ENCODE measurements at places on chromosomes 3 and 15.

- no peak for DNase-seq
Observed at GRCh38 chr15:79219393-79220056, 63.0 kb upstream of the ANKRD34C start.

- DNase-seq: no peak
Observed at GRCh38 chr3:172009803-172010202, 29.6 kb upstream of the FNDC3B start.

DNA sequence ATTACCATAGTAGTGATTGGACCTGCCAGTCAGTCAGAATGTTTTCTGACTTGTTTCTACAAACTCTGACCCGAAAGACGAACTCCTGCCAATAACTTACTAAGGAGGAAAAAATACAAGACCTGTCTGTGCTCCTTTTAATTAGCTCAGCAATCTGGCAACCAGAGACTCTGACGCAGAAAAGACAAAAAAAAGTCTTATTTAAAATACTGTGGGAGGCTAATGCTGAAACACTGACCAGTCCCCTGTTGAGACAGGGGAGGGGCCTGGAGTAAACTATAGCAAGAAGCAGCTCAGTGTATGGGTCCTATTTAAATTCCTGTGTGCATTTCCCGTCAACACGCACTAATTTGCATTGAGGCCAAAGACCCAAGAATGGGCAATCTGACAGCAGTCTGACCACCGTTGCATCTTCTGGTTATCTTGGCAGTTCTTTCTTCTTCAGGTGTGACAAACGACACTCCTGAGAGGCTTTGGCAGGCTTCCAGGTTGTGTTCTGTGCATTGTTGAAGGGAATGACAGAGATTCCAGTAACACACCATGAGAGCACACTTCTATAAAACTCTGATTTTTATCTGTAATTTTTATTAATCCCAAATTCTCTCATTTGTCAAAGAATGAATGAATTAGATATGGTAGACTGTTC is 1114.3 kb downstream of the IGSF11 start:
- DNase-seq: no peak

DNA sequence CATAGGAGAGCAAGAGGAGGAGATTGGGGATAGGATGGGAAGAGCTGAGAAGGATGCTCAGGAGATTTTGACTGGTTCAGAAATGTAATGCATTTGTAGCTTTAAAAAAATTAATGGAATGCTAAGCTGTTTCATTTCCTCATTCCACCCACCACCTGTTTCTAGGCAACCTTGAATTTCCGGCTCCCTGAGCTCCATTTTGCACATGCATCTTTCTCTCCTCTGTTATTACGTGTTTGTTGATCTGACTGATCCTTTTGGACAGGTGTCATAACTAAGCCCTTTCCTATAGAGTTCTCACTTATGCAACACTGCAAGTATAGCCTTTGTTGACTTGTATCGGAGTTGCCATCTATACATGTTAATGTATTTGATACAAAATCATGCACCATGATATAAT is 4.3 kb downstream of the TMPRSS7 start:
- no peak for DNase-seq

GRCh38 chr3:100702082-100702979 is 7.0 kb upstream of the TFG start:
- DNase-seq: no peak

DNA sequence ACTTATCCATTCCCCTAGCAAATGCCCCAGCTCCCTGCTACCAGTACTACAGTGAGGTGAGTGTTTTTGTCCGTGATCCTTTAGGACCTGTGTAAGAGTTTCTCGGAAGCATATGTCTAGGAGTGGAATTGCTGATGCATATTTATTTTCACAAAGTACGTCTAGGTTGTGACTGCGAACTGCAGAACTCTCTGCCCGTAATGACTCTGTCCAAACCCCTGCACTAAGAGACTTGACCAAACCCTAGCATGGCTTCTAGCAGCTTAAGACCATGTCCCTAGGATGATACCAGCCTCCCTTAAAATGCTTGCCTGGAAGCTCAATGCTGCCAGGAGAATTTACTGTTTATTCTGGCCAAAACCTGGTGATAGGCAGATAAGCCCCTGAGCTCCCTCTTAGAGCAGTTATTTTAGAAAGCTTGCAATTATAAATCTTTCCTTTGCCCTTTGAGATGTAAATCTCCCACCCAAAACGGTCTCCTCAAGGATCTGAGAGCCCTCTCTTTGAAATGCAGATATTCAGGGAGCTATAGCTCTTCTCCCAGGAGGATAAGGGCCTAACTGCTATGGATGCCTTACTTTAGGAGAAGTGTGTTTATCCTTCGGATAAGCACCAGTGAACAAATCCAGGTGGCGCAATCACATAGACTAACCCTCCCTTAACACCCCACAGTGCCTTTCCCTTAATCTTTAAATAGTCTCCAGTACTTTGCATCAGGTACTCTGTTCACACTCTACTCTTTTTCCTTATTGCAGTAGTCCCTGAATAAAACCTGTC is 14.7 kb upstream of the CA12 start:
- no peak for DNase-seq

GRCh38 chr3:53597136-53597915 is 102.9 kb downstream of the CACNA1D start:
- no peak for DNase-seq

DNA sequence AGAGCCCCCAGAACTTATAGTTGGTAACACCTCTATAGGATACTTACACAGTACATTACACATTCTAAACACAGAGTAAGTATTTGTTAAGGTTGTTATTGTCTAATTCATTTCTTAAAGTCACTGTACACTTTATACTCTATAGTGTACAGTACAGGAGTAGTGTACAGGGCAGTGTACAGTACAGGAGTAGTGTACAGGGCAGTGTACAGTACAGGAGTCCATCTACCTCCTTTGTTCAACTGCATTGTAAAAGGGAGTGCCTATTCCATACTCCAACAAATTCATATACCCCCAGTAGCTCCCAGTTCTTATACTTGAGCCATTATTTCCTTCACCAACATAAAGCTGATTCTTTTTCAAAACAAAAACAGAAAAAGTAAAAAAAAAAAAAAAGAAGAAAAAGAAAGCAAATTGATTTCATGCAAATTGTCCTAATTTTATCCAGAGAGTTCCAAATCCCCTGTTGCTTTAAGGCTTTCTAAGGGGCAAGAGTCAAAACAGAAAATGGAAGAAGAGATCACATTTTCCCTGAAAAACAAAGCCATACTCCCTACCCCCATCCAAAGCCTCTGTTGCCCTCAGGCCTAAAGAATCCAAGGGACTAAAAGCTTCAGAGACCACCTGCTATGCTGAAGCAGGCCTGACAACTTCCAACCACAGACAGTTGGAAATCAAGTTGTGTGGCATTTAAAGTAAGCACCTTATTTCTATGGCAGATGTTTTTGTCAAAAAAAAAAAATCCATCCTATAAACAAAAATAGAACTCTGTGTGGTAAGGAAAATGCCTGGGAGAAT is 125.6 kb downstream of the PLCH1 start:
- no peak for DNase-seq

GRCh38 chr3:189144645-189145044 is 27.1 kb upstream of the TPRG1 start:
- no peak for DNase-seq

DNA sequence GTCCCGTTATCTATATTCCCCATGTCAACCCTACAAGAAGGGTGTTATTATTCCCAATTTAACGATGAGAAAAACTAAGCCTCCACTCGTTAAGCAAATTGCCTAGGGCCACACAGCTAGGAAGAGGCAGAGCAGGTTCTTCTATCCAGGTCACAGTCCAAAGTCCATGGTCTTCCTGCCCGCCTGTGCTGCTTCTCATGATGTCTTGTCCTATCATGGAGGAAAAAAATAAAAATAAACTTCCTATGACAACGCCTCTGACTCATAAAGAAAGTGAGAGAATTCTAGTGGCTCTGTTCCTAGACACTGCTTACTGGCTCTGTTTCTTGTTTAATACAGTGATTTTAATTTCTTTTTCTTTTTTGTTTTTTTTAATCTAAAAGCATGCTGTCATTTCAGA is 9.7 kb downstream of the COL8A1 start:
- no peak for DNase-seq

DNA sequence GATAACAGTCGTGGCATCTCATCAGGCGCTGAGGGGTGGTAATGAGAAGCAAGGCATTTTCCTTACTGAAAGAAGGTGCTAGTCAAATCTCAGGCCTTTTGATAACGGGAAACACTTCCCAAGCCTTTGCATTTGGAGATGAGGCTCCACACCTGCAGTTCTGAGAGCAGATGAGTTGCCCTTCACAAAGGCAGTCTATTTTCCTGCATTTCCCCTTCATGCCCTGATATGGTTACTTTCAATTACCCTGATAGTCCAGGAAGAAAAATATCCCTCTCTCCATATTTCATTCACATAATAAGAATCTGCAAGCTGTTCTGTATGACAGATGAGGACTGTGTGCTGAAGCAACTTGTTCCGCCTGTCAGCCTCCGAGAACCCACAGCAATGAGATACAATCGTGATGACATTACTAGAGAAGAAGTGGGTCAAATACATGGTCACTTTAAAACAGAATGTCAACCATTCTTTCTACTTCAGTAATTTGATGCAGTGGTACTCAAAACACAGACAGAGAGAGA is 25.0 kb downstream of the FHIT start:
- DNase-seq: no peak

DNA sequence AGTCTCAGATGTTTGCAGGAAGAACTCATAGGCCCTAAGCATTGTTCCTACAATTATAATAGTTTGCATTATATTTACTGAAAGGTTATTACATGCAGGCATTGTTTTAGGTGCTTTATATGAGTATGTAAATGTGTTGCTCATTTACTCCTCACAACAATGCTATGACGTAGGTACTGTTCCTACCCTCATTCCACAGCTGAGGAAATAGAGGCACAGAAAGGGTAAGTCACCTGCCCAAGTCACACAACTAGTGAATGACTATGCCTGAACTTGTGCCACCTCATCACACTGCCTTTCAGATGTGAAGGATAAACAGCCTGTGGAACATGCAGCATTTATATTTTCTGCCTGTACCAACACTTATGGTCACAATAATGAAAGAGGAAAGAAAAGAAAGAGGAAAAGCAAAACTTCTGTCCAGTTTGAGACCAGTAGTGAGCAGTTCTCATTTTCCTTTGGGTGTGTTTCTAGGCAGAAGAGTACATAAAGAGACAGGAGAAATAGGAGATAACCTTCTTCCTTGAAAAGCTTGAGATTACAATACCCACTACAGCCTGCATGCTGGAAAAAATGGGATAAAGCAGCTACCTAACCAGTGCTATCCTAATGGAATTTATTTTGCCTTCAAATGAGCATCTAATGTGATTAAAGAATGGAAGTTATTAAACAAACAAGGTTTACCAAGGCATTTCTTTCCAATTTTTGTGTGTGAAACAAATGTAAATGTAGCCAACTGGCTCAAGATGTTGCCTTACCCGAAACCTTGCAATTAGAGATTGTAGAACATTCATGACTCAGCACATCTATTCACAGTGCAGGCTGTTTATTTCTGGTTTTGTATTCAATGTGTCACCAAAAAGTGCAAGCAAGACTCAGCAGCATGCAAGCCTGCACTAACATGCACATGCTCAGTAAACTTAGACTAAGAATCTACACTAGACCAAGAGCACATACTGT is 20.5 kb upstream of the ENTPD3 start:
- no peak for DNase-seq

DNA sequence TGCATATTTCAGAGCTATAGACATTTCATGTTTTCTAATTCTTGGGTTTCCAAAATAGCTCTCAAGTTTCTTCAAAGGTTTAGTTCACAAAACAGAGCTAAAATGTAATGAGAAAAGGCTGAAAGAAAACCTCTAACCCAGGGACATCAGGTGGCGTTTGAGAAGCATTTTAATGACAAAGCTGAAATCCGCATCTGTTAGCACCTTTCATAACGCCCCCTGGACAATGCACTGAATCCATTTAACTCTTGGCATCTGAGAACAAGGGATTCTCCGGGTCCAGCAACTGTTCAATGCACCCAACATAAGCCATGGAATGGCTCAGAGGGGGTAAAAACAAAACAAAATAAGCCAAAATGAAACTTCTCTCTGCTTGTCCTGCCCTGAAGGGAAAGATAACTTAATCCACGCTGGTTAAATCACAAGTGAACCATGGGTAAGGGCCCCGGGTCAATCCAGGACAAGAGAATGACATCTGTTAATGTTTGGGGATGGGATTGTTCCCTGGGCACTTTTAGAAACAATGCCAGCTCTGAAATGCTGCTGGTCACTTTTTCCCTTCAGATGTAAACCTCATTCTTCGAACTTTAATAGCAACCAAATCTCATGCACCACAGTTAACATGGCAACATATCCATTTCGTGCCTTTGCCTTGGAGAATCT is 466.2 kb upstream of the ADAMTS9 start:
- DNase-seq: no peak

- no peak for DNase-seq
Observed at GRCh38 chr3:193829781-193830180, 236.8 kb downstream of the OPA1 start.

- DNase-seq: no peak
Observed at GRCh38 chr15:75775296-75776064, 62.8 kb upstream of the CSPG4 start.

DNA sequence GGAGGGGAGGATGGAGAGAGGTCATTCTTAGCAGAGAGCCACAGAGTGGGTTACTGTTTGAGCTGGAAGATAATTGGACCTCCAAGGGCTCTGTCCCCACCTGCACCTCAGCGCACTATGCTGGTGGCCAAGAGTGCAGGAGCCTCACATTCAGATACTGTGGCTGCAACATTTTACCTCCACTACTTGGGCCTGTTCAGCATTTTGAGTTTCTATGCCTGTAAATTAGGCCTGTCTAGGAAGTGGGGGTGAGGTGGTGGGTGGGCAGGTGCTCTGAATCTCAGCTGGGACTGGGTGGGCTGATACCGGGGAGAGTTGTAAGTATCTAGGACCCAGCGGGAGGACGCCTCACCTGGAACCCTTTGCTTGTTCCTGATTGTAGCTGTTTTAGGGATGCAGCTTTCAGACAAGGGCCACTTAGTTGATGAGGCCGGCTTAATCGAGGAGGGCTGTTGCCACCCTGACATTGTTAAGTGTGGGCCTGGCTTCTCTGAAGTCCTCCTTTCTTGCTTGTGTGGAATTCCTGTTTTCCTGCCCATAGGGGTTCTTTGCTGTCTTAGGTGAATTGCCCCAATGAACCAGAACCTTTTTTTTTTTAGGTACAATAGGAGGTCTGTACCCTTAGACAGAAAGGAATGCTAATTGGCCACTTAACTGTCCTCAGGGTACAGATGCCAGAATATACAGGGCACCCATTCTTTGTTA is 83.8 kb downstream of the SMAD3 start:
- no peak for DNase-seq

- DNase-seq: no peak
Observed at GRCh38 chr3:158950178-158950901, 148.5 kb downstream of the MFSD1 start.

DNA sequence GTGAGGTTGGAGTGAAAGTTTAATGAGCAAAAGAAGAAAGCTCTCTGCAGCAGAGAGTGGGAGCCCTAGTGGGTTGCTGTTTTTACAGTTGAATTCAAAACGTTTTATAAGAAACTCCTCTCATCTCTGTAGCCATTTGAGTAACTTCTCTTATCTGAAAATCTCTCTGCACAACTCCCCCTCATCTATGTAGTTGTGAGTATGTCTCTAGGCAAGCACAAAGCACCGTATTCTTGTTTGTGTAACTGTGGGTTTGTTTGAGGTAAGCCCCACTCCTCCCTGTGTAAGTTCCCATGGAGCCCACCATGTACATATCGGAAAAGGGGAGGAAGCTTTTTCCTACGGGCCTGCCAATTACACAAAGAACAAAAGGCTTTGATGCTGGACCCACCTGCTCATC is 56.5 kb upstream of the GOLGA6L2 start:
- no peak for DNase-seq

All from activated CD8-positive, alpha-beta memory T cell treated with anti-CD3 and anti-CD28 coated beads for 1 hour (primary cell).